ENCODE measurements at places on chromosomes 6 and 20.

DNA sequence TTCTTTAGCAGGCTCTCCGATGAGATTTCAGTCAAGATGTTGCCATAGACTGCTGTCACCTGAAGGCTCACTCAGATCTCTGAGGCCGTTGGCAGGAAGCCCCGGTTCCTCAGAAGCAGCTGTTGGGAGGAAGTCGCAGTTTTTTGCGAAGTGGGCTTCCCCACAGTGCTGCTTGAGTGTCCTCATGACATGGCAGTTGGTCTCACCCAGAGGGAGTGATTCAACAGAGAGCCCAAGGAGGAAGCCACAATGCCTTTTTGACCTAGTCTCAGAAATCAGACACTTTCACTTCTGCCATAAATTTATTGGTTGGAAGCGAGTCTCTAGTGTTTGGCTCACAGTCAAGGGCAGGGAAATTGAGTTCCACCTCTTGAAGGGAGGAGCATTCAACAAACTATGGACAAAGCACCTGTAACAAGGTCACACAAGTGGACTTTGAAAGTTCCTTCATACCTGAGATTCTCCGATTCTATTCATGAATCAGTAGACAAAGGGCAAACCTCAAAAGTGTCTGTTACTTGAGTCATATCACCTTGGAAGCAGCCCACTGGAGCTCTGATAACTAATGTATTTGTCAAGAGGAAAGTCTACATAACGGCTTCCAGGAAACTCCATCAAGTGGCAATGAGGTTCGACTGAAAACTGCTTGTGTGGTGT is 208.3 kb downstream of the TASP1 start:
- no peak for DNase-seq

DNA sequence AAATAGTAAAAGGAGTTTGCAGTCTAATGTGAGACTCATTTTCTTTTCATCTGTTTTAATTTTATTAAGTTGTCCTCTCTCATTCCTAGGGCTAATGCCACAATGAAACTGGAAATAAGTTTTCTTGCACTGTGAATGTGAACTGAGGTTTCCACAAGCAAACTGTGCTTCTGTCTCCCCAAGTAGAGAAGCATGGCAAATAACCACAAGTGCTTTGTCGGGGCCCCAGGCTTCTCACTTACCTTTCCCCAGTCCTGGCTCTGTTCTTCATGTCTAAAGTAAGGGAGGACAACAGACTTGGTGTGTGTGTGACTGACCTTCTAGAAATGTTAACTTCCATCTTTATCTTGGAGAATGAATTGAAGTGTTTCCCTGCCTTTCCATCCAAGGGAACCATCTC is 80.8 kb downstream of the CBFA2T2 start:
- DNase-seq = no peak

GRCh38 chr6:44697327-44697726 is 309.8 kb downstream of the CDC5L start:
- peak; percentile 79 for DNase-seq

DNA sequence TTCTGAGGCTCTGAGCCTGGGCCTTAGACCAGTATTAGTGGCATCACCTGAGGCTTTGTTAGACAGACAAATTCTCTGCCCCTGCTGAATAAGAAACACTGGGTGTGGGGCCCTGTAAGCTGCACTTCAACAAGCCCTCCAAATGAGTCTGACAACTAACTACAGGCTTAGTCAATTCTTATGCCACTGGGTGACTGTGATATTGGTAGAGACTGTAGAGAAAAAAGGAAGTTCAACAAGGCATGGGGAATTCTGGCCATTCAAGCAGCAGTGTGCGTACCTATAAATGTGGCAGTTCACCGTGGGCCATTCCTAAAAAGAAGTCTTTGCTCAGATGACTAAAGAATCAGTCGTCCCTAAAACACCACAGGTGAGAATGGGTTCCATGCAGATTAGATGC is 82.7 kb downstream of the MDN1 start:
- no peak for DNase-seq

DNA sequence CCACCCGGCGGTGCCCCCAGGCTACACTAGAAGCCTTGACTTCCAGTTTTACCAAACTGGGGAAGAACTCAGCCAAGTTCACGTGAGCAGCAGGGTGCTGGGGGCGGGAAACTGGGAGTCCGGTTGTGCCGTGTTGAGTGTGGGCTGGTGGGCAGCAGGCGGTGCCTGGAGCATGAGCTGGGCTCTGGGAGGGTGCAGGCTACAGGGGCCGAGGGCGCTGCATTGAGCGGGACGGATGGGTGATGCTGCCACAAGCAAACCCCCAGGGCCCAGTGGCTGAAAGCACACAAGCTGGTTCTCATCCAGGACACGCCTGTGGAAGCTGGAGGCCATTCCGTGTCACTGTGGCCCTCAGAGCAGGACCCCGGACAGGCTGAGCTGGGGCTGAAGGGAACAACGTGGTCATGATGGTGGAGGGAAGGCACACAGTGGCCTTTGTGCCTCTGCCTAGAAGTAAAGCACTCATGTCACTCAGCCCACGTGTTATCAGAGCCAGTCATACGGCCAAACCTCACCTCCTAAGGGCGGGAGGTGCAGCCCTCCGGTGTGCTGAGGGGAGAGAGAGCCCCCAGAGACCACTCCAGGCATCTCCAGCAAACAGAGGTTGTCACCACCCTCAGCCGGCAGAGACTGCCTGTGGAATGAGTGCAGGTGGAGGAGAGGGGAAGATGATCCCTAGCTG is 29.5 kb downstream of the RBM38 start:
- DNase-seq = no peak

DNA sequence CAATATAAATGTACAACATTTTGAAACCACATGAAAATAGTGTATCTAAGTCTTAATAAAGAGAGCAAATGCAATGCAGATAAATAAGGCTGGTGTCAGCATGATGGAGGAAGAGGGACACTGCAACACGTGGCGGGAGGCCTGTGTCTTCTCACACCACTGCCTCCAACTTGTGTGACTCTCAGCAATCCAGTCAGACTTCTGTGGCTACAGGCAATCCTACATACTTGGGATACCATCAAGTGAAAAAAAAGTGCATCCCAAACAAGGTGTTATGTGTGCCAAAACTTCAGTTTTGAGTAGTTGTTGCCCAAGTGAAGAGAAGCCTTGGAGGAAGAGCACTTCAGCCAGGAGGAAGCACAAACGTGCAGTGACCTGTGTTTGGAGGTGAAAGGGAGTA is 68.6 kb downstream of the PKIB start:
- no peak for DNase-seq

DNA sequence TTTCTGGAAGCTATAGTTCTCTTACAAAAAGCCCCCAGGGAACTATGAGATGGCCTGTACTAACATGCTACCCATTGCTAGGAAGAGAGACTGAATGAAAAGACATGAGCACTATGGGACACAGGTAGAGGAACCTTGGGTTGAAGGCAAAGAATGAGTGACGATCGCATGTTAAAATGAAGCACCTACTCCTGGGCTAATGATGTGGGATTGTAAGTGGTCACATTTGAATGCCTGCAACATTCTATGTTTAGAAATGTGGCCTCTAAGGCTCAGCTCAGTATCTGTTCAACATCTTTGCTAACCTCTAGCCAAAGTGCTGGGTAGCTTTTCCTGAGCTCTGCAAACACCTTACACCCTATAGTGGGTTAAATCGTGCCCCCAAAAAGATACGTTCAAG is 5.2 kb upstream of the ZC3H12D start:
- no peak for DNase-seq
